Omental fat pad (tissue), 4 donors: ENCODE measurements at places on chromosomes 16 and 17.
A peak's percentile ranks its signal among the peaks of the same experiment; 100 is the strongest.

GRCh38 chr16:53732296-53732929 lies 28.5 kb downstream of the FTO start:
- DNase-seq, result no peak

DNA sequence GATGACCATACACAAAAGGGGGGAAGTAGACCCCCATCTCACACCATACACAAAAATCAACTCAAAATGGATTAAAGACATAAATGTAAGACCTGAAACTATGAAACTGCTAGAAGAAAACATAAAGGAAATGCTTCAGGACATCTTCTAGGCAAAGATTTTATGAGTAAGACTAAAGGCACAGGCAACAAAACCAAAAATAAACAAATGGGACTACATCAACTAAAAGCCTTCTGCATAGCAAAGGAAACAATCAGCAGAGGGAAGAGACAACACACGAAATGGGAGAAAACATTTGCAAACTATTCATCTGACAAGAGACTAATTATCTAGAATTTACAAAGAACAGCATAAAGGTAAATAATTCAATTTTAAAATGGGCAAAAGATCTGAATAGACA lies 152.1 kb downstream of the AXIN2 start:
- no peak for DNase-seq

GRCh38 chr17:4357030-4357628 lies 9.3 kb downstream of the UBE2G1 start:
- no peak for DNase-seq

DNA sequence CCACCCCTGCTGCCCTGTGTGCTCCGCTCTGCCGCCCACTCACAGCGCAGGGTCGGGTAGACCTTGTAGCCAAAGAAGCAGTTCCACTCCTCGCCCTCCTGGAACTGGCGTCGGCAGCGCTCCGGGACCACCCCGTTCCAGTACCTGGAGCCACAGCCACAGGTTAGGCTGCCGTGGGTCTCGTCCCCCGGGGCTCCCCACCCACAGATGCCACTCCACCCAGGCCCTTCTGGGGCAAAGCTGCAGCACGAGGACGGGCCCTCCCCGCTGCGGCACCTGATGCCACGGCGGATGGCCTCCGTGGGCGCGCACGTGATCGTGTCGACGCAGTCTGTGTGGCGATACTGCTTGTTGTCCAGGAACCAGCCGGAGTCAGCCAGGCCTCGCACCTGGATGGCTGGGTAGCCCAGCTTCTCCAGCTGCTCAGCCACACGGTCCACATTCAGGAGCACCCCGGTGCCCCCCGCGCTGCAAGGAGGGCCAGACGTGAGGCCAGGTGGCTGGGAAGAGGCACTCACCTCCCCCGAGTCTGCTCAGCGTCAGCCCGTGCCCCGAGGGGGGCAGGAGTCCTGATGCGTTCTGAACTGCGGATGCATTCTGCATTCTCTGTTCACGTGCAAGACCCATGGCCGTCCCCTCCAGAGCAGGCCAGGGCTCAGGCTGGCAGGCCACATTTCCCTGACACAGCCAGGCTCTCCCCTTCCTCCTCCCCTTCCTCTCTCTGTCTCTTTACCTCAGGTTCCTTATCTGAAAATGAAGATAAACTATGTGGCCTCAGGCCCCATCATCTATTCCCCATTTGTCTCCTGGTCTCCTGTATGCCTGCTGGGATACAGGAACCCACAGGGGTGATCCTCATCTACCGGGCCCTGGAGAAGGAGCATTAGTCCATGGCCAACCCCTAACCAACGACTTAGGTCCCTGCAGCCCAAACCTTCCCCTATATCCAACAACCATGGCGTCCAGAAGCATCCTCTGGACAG lies 4.1 kb downstream of the NOTUM start:
- no peak for DNase-seq

GRCh38 chr17:71037386-71037785 lies 868.1 kb downstream of the KCNJ2 start:
- DNase-seq, result no peak

DNA sequence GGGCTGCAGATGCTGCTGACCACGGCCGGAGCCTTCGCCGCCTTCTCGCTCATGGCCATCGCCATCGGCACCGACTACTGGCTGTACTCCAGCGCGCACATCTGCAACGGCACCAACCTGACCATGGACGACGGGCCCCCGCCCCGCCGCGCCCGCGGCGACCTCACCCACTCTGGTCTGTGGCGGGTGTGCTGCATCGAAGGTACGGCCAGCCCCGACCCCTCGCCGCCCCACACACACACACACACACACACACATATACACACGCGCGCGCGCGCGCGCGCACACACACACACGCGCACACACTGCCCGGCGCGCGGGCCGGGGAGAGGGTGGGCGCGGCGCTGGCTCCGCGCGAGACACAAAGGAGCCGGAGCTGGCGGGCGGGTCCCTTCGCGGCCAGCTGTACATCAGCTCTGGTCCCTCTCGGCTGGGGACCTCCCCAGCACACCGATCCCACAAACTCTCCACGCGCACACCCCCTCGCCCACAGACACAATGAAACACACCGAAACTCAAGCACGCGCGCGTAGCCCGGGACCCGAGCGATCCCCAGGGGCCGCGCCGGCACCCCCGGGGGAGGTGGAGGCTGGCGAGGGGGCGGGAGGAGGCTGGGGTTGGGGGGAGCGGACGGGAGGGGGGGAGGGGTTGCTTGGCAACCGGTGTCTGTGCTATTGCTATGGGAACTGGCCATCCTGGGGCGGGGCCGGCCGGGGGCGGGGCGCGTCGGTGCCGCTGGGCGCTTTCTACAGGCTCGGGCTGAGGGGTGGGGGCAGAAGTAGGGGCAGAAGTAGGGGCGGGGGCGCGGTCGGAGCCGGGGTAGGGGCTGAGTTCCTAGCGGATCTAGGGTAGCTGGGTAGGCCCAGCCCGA lies 658 bp downstream of the CACNG4 start:
- no peak for DNase-seq

DNA sequence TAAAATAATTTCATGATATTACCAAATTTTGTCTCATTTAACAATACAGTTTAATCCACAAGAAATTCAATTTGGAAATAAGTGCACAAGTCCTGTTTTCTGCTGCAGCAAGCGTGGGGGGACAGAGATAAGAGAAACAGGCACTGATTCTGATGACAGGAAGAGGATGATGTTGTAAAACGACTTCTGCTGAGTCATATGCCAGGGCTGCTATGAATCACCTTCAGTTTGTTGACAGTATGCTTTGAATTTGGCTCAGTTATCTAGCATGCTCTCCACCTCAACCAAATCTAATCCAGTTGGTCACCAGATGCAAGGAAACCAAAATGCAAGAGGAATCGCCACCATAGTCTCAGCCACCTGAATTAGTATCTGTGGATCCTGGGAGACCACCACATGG lies 244.1 kb upstream of the MON1B start:
- DNase-seq, result no peak

GRCh38 chr16:26261621-26262020 lies 569.9 kb downstream of the HS3ST4 start:
- DNase-seq, result no peak

- no peak for DNase-seq
These were observed 38.5 kb downstream of the ZNF276 start for GRCh38 chr16:89759746-89760340.

DNA sequence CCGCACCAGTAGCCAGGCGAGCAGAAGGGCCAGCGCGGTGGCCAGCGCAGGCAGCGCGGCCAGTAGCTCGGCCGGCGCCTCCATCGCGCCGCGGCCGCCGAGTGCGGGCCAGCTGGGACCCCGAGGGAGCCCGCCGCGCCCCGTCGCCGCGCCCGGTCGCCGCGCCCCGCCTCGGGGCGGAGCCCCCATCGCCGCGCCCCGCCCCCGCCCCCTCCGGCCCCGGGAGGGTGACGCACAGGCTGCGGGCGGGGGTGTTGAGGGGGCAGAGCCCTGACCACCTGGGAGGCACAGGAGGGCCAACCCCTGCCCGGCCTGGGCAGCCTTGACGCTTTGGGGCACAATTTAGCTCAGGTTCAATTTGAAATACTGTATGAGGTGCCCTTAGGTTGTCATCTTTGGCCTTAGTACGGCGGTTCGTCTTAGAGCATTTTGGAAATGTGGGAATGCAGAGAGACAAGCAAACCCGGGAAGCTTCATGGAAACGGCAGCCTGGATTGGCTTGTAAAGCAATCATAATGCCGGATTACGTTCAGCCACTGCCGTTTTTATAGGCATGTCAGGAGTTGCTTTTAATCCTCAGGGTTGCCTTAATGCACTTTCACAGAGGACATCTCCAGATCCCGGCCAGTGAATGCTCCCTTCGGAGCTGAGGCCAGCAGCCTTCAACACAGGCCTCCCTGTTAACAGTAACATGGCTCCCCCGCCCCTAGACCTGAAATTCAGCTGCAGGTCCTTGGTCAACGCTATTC lies at the start of gene MXRA7:
Gene MXRA7 (minus strand): TSS at position 103 of the 749 bp plus-strand sequence. CDS start 19 bp downstream, at position 84.
- peak; percentile 51 for DNase-seq

DNA sequence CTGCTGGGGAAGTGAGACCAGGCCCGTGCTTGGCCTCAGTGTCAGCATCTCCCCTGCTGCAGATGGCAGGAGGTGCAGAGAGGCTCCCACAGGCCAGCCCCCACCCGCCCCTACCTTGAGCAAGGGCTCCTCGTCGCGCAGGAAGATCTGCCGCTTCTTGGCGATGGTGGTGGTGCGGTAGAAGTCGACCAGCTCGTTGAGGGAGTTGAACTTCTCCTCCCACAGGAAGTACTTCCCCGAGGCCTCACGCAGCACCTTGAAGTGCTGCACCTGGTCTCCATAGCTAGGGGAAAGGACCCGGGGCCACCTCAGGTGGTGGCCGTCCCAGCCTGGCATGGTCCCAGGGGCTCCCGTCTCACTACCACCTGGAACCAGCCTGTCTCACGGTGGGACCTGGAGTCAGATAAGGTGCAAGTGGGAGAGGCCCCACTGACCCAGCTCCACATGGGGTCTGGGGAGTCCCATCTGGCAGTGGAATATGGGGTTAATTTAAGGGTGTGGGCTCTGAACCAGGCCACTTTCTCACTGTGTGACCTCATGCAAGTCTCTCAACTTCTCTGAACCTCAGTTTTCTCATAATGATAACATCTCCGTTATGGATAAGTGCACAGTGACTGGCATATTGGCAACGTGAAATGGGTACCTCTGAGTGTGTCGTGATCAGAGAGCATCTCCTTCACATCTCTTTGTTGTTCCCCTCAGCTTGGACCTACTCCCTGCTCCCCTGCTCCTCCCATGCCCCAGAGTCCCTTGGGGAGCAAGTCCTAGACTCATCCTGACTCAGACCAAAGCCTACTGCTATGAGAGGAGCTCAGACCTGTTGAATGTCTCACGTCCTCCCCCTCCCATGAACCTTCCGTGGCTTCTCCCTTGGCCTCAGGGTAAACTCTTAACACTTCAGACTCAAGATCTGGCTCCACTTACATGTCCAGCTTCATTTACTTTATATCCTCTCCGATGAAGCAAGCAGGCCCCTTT lies 19.8 kb upstream of the FAM83G start:
- no peak for DNase-seq
